Hematopoietic multipotent progenitor cell treated with erythropoietin and hydrocortisone succinate and interleukin-3 and kit ligand, for 15 days (in vitro differentiated cells): ENCODE measurements at places on chromosomes 4 and X.

GRCh38 chrX:78886550-78886949 is 58.6 kb upstream of the P2RY10 start:
- no peak for DNase-seq

DNA sequence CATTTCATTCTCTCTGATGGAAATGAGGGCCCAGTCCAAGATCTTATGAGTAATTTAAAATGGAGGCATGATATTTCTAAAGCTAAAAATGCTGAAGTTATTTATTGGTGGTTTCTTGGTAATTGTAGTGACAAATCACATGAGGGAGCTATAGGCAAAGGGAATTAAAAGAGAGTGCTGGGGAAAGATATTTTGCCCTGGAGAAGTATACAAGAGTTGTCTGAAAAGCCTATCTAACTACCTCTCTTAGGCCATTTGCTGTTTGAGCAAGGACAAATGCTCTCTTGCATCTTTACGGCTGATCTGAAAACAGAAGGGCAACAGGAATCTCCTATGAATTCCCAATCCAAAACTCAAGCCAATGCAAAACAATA is 89.4 kb downstream of the FMR1NB start:
- DNase-seq, result no peak

DNA sequence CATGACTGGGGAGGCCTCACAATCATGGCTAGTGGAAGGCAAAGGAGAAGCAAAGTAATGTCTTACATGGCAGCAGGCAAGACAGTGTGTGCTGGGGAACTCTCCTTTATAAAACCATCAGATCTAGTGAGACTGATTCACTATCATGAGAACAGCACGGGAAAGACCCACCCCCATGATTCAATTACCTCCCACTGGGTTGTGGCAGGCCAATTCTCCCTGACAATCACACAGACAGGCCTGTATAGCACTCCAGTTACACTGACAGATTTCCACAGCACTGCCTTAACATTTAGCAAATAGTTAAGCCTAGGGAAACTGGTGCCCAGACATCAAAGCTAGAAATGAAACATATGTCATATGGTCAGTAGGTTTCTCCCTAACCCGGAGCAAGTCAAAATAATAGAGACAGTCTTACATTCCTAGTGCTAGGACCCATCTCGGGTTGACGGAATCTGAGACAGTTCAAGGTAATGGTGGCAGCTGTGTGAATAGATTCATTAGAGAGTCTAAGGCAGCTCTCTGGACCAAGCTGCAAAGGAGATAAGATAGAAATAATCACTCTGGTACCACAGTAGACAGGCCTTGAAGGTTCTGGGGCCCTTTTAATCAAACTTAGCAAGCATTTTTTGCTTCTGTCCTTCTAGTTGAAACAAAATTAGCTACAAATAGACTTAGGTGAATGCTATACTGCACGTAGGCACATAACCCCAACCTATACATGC is 9.4 kb upstream of the HERC5 start:
- DNase-seq, result peak; percentile 20

DNA sequence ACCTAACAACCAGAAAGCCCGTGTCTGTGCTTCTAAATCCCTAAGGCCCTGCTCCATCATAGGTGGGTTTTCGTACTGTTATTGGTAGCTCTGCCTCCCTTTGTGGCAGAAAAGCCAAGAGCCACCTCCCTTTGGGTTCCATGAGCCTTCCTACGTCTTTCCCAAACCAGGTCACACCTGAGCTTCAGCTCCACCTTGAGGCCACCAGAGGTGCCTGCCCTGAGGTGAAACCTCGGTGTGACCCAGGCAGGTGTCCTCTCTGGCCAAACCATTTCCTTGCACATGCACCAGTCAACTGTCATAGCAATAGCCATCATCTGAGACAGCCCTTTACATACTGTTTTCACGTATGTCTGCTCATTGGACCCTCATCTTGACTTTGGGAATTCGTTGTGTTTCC is 188.0 kb upstream of the RBPJ start:
- no peak for DNase-seq

DNA sequence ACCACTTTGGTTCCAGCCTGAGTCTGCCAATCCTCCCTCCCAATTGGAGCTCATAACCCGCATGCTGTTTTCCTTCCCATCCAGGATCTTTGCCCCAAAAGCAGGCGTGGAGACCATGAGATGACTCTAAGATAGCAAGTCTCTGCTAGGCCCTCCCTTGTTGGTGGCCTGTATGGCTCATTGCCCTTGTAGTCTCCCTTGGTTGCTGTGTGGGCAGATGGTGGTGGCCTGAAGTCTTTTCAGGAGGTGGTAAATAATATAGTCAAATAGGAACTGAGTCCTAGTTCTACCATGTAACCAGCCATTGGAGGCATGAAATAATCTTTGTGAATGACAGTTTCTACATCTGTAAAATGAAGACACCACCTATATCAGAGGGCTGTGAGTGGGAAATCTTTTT is 1.2 kb downstream of the ATP6AP1 start:
- DNase-seq, result no peak

DNA sequence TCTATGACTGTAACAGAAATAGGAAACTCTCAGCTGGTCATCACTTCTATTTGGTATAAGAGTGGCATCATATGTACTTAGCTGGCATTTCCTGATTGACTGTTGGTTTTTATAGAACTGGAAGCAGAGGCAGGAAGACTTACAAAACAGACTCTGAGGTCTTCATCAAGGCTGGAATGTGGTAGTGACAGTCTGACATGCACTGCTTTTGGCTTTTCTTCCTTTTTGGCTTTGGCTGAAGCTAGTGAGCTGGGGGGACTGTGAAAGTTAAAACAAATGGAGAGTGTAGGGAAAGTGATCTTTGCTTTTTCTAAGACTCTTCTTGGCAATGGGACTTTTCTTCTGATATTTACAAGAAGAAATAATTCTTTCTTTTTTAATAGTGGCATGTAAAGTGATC is 121.1 kb upstream of the SLC4A4 start:
- DNase-seq, result no peak

DNA sequence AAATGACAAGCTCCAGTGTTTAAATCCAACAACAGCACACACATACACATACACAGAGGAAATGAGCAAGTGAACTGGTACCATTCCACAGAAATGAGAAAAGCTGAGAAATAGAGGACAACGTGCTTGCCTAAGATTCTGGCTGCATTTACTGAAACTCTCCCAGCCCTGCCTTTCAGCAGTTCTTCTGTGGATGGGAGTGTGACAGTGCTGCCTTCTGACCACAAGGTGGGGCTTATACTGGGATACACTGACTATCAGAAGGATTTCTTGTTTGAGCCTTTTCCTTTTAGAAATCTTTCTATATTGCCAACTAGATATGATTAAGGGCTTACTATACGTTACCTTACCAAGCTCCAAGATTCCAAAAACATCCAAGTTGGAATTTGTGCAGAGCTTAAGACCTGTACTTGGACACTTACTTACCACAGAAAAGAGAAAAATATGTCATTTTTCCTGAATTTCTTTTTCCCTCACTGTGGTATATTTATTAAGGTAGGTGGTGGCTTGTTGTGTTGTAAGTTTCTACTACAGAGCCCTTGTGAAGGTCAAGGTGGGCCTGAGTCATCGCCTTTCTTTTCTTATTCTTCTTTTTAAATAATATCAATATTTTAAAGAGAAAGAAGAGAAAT is 10.7 kb upstream of the CXCL8 start:
- no peak for DNase-seq

GRCh38 chr4:107219681-107220080 is 183.6 kb upstream of the DKK2 start:
- no peak for DNase-seq

DNA sequence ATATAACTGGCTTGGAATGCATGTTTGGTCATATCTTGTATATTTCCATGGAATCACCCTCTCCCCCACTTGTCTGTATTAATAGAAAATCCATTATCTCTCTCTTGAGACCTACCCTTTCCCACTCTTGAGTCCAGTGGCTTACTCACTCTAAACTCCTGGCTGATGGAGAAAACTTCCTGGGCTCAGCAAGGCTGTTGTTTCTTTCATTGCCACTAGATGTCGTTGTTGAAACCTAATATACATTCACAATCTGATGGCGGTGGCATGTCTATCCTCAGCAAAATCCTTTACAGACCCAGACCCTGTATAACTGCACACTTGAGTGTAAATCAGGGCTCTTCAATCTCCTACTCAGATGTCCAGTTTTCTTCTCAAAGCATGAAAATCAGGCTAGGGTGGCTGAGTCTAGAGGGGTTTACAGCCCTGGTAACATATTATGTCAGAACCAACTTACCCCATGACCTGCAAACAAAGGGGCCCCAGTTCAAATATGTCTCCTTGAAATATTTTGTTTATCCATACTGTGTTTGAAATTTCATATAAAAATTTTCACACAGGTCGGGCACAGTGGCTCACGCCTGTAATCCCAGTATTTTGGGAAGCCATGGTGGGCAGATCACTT is 70.0 kb upstream of the FAM241A start:
- peak; percentile 56 for DNase-seq

- no peak for DNase-seq
Observed at GRCh38 chr4:155444721-155445120, 68.0 kb upstream of the MAP9 start.

DNA sequence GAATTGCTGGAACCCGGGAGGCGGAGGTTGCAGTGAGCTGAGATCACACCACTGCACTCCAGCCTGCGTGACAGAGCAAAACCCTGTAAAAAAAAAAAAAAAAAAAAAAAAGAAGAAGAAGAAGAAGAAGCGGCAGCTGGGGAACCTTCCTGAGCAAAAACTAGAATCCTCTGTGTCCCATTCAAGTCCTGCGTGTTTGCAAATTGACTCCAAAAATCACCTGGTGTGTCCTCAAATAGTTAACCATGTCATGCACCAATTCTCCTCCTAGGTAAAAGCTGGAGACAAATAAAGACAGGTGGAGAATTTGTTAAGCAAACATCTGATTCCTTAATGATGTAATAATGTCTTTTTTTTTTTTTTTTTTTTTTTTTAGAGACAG is 31.9 kb upstream of the ASMTL start:
- no peak for DNase-seq

- no peak for DNase-seq
Observed at GRCh38 chr4:138185859-138186645, 56.1 kb downstream of the SLC7A11 start.

DNA sequence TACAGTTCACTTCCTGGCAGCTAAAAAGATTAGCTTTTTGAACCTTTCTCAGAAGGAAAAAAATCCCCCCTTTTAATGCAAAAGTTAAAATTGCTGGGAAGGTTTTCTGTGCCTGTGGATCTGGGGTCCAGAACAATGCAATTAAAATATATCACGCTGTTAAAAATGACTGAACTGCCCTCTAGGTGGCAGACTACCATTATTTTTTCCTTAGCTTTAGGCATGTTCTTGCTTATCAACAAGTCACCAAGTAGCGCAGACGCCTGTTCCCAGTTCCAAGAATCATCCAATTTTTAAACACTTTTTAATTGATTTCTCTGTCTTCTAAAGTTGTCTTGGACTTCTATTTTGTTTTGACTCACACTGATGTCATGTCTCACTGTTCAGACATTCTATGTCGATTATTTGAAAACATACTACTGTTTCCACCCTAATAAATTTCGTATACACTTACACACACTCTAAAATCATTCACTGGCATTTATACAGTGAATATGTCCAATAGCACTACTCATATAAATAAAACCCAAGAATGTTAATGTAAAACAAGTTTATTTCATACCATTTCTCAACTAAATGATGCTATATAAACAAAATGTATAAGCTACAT is 661.6 kb downstream of the RAPGEF2 start:
- peak; percentile 6 for DNase-seq

DNA sequence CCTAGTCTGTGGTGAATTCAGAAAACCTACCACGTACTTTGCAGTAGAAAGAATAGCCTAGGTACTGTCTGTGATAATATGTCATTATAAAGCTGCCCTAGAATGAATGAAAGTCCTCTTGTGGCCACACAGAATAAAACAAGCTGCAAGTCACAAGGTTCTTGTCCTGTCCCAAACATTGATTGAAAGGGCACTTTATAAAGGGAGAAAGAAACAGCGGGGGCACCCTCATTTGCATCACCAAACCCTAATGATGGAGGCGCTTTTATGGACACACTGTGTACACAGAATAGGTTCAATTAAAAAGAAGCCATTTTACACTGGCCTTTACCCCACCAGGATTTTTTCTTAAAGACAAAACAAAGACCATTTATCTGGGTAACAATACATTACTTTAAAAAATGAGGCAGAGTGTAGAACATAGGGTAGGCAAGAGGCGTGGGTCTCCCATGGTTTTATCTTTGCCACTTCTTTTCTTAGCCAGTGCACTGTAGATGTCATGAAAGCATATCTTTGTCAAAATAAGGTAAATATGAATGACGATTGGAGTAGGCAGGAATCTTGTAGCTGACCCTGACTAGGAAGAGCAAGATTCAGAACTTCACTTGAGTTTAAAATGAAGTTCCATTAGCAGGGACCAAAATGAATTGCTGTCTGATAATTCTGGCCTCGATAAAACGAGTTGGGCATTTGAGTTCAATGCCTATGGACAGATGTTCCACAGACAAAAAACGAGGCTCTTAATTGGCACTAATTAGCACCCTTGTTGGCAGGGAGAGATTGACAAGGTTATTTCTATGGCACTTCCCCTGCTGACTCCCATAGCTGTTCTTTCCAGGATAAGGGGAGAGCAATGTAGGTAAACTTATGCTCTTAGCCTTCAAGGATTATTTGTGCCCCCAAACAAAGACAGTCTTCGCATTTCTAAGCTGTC is 365.1 kb downstream of the AFF2 start:
- no peak for DNase-seq

GRCh38 chr4:87304745-87305432 is 17.8 kb downstream of the HSD17B13 start:
- DNase-seq, result no peak

DNA sequence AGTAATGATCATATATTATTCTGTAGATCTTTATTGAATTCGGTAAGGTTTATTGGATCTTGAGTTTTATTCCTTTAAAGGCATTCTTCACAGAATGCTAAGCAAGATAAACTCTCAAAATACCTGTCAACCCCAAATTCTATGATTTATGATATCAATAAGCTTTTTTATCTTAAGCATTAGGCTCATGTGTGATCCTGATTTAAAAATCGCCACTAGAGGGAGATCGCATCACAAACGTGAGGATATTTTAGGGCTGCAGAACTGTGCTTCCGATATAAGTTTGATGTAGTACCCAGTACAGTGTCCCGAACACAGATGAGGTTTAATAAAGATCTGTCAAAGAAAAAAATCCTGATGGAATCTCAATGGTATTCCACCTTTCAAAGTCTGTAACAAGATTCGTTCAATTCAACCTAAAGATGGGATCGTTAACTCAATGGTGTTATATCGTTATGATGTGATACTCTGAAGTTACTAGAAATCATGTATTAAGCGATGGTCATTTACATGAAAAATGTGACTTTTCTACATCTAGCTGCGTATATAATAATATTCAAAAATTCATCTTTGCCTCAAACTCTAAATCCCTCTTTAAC is 169.0 kb downstream of the CORIN start:
- peak; percentile 25 for DNase-seq

- no peak for DNase-seq
Observed at GRCh38 chr4:20256381-20256881, 4.7 kb downstream of the SLIT2 start.

DNA sequence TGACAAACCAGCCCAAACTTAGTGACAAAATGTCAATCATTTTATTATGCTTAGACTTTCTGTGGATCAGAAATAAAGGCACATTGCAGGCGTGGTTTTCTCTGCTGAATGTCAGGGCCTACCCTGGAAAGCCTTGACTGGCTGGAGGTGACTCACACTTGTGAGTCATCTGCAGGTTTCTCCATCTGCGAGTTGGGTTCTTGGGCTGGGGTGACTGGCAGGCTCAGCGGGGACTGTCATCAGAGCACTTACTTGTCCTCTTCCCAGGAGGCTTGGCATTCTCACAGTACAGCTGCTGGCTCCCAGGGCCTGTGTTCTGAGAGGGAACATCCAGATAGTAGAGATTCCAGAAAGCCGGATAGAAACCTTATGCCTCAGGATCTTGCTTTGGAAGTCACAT is 153.8 kb upstream of the AGA start:
- no peak for DNase-seq
